Panc1 (cell line): ENCODE measurements at places on chromosomes 7 and 10. TPM values are rescaled to one million over a fixed set of nuclear protein-coding genes. Genes with fewer than 3 reads are reported as not detected.

GRCh38 chr10:114967071-114967470 lies 29.1 kb downstream of the TRUB1 start:
- no peaks in the 10 kb centered on the region; the same call in 1 of the 2 replicates for H3K4me1 ChIP-seq
- no peaks in the 10 kb centered on the region for H3K27me3 ChIP-seq
- no peak overlapping the region for H3K4me3 ChIP-seq
- DNase-seq, result no peak
- H3K36me3 ChIP-seq, result no peaks in the 10 kb centered on the region

GRCh38 chr7:113804475-113805095 lies 114.2 kb downstream of the PPP1R3A start:
- H3K36me3 ChIP-seq, result no peaks in the 10 kb centered on the region
- no peak for DNase-seq
- no peak overlapping the region for H3K4me3 ChIP-seq
- no peaks in the 10 kb centered on the region for H3K4me1 ChIP-seq

DNA sequence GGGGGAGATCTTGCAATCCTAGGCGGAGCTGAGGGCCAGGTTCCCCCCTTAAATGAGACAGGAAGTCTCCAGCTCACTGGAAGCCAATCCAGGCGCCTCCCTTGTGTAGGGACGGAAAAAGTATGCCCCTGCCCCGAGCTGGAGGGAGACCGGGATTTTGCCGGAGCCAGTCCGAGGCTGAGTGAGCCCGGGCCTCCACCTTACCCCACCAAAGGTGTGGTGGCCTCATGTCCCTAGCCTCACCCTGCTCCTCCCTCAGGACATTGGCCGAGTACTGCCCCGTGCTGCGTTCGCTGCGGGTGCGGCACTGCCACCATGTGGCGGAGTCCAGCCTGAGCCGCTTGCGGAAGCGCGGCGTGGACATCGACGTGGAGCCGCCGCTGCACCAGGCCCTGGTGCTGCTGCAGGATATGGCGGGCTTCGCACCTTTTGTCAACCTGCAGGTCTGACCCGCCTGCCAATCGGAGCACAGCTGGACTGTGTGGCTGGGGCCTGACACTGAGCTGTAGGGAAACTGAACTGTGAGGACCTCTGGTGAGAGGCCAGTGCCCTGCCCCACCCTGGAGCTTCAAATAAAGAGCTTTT lies 2.0 kb downstream of the FBXL15 start:
- DNase-seq, result peak; percentile 55
- H3K4me3 ChIP-seq, result peak overlapping the region; percentile 94
- H3K4me1 ChIP-seq, result peaks cover 11% of the 10 kb centered on the region

DNA sequence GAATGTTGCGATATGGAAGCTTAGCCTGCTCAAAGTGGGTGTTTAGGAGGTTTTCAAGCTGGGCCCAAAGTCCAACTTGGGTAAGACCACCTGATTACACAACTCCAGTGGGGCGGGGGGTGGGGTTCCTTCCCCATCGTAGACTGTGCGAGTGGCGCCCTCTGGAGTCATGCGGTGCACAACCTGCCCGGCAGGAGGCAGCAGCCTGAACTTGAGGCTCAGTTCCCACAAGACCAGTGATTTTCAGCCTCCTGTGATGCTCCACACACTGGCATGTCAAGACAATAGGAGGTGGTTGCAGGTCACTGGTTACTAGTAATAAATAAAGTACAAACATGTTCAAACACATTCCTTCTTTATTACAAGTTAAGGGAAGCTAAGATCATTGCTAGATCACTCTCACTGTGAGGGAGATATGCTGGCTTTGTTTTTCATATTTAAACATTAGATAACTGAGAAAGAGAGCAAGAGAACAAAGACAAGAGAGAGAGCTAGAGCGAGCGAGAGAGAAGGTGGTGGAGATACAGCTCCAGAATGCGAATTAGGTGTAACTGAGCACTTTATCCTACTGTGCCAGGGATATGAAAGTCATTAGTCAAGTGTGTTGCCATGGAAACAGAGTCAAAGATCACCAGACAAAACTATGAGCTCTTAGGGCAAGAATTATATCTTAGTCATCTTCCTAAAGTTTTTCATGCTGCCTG lies 97.4 kb upstream of the BMPER start:
- H3K4me1 ChIP-seq, result no peaks in the 10 kb centered on the region
- H3K36me3 ChIP-seq, result no peaks in the 10 kb centered on the region
- no peaks in the 10 kb centered on the region; the same call in 1 of the 2 replicates for H3K27me3 ChIP-seq
- DNase-seq, result no peak

DNA sequence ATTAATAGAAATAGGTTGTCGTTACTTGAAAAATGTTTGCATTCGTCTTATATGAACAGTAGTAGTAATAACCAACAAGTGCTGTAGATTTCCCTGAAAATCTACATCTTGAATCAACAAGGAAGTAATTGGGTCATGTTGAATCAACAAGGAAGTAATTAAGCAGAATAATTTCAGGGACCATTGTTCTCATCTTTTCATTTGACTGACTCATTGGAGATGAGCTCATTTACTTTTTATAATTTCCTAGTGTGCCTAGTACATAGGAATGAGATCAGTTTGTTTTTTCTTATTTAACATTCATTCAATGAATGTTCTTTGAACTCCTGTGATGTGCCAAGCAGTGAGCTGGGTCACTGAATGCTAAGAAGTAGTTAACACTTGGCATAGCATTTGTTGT lies 8.2 kb downstream of the CLDN12 start:
- H3K36me3 ChIP-seq, result peaks cover 6% of the 10 kb centered on the region
- no peak overlapping the region for H3K4me3 ChIP-seq
- no peaks in the 10 kb centered on the region for H3K27me3 ChIP-seq
- no peaks in the 10 kb centered on the region for H3K4me1 ChIP-seq
- no peak for DNase-seq

GRCh38 chr10:28737096-28737495 lies 59.8 kb downstream of the BAMBI start:
- no peaks in the 10 kb centered on the region for H3K4me1 ChIP-seq
- H3K4me3 ChIP-seq, result no peak overlapping the region
- no peaks in the 10 kb centered on the region; the same call in 1 of the 2 replicates for H3K27me3 ChIP-seq
- DNase-seq, result no peak
- H3K36me3 ChIP-seq, result no peaks in the 10 kb centered on the region

GRCh38 chr7:128922496-128923410 lies 12.2 kb upstream of the KCP start:
- H3K4me1 ChIP-seq, result no peaks in the 10 kb centered on the region
- no peak overlapping the region for H3K4me3 ChIP-seq
- no peaks in the 10 kb centered on the region for H3K36me3 ChIP-seq
- no peak for DNase-seq

DNA sequence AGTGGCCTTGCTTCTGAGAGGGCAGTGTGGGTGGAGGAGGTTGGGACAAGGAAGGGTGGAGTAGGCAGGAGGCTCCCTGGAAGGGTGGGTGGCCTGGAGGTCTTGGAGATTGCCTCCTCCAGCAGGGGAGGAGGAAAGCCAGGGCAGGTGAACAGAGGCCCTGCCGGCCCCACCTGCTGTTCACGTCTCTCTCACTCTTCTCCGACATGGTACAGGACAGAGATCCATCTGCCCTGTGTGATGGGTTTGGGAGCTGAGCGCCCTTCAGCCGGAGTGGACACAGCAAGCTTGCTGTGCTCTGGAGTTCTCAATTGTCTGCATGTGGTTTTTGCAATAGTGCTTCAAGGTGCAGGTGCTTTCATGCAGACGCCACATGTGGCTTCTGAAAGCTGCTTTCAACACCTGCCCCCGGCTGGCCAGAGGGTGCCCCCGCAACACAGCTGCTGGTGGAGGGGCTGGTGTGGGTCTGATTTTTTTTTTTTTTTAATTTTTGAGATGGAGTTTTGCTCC lies 82.8 kb upstream of the GNA12 start:
- no peaks in the 10 kb centered on the region for H3K36me3 ChIP-seq
- H3K4me3 ChIP-seq, result no peak overlapping the region
- no peaks in the 10 kb centered on the region for H3K27me3 ChIP-seq
- H3K4me1 ChIP-seq, result no peaks in the 10 kb centered on the region; the same call in 1 of the 2 replicates

The PSD gene
- 2.4 TPM for total RNA-seq

The INSYN2A gene
- not detected for total RNA-seq

The DYDC2 gene
- not detected for total RNA-seq

The TMEM273 gene
- total RNA-seq, result 0.23 TPM
